Kidney capillary endothelial cell (primary cell): ENCODE measurements at places on chromosomes 2 and 18.

DNA sequence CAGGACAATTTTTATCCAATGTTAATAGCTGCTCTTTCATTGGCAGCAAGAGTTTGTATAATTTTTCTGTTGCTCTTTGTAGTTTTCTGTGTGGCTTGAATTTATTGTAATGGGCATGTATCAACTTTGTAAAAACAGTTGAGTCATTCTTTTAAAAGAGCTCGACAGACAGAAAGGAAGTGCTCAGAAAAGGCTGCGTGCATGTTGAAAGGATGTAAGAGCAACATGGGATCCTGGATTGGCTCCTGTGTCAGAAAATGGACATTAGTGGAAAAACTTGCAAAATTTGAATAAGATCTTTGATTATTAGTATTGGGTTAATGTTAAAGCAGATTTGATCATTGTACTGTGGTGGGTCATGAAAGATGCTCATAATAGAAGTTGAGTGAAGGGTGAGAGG lies 93.3 kb upstream of the CDC42EP3 start:
- DNase-seq, result no peak

DNA sequence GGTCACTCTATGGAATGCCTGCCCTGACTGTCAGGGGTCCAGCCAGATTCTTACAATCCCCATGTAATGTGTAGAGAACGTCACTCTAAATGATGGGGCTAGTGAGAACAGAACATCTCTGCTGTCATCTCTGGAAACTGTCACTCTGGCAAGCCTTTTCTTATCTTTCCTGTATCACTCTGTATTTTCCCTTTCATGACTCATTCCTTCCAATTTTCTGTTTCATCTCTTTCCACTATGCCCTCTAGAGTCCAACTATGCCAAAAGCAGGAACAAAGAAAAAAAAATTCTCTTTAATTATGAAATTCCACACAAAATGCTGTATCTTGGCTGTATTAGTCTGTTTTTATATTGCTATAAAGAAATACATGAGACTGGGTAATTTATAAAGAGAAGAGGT lies 608.8 kb downstream of the ADCYAP1 start:
- DNase-seq, result no peak

DNA sequence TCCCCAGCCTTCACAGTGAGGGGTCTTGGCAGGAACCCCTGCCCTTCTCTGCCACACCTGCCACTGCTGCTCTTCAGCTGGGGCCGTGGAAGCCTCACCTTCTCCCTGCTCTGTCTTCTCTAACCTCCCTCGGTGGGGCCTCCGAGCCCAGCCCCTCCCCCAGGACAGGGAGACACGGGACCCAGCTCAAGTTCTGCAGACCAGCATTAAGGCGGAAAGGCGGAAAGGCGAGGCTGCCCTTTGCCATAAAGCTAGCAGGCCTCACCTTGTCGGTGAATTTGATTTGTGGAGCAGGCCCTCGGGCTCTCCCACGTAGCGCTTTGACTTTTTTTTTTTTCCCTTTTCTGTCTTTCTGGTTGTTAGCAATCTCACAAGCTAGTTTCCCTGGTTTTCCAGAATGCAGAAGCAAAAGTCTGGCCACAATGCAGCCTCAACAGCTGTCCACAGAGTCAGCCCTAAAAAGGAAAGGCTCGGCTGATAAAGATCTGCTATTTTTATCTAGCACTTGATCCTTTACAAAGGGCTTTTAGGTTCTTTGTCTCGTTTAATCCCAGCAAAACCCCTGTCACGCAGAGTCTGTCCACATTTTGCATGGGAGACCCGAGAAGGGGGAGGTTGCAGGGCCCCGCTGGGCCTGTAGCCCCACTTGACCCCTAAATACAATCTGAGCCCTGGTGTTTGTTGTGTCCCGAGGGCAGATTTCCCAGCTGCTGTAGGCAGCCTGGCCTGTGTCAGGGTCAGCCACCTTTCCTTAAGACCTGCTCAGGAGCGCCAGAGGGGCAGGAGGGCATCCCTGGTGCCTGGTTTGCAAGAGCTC lies 6.0 kb downstream of the ITM2C start:
- DNase-seq, result no peak

DNA sequence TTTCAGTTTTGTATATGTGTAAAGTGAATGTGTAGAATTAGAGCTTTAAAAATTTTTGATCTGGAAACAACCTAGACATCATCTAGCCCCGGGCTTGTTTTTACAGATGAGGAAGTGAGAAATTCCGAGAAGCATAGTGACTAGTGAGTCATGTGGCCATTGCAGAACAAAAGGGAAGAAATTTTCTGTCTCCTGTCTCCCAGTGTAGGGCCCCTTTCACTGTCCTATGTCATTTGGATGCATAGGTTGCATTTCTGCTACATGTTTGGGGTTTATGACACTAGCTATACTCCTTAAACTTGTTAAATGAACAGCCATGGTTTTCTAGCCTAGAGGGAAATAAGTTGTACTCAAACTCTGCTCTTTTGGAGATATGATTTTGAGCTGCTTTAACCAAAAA lies 84.6 kb downstream of the PLCL1 start:
- DNase-seq, result peak; percentile 84

DNA sequence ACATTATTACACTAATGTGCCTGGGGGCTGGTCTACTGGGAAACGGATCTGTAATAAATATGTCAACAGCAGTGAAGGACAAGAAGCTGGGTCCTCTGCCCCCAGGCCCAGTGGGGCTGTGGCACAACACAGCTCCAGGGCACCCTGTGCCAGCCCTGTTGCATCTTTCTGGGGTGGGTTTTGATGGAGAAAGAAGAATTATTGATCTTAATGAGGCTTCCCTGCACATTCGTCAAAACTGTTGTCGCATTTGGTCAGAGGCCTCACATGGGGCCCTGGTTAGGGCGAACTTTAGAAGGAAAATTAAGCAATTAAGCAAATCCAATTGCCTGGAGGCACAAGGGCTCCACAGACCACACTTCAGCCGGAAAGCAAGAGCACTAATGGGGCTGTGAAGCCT lies 30.0 kb upstream of the TWIST2 start:
- no peak for DNase-seq

GRCh38 chr2:202822411-202822810 lies 49.2 kb downstream of the ICA1L start:
- no peak for DNase-seq
